Activated CD8-positive, alpha-beta memory T cell treated with anti-CD3 and anti-CD28 coated beads for 24 hours (primary cell): ENCODE measurements at places on chromosomes 13 and 19.

GRCh38 chr13:36143738-36144137 is 12.6 kb upstream of the DCLK1 start:
- no peak for DNase-seq

GRCh38 chr13:66659701-66660467 is 570.3 kb downstream of the PCDH9 start:
- DNase-seq, result no peak

GRCh38 chr13:60509601-60510386 is 112.8 kb downstream of the TDRD3 start:
- DNase-seq, result no peak

DNA sequence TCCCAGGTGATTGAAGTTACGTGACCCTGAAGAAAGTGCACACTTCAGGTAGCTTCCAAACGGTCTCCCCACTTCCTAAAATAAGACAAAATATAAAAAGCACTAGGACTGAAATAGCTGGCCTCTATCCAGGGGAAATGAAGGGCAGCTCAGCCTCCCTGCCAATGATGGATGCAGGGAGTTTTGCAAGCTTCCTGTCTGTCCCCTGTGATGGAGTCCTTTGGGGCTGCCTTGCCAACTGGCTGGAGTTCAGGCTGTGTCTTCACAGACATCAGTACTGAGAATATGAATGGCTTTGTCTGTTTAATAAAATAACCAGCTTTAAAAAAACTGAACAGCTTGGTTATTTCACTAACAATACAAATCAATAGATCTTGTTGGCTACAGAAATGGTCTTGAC is 101.4 kb upstream of the GPR12 start:
- no peak for DNase-seq

DNA sequence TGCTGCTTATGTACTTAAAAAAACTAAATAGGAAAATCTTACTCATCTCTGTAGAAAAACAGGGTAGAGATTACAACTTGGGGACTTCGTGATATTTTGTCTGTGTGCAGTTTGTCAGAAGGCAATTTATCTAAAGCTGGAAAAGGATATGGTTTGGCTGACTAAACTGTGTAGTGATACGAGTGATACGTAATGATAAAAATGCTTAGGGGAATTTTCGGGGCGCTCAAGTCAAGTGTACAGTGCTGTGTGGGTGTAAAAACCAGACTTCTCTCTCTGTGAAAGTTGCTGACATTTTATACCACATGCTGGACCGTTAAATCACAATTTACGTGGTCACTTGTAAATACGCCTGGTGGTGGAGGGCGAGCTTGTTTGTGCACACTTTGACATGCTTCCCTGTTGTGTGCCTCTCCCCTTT is 221.7 kb downstream of the KCNRG start:
- DNase-seq, result peak; percentile 67

- no peak for DNase-seq
These were observed 2.7 kb upstream of the CEACAM7 start for GRCh38 chr19:41690801-41691065.
